Stimulated activated CD4-positive, alpha-beta T cell treated with anti-CD3 and anti-CD28 coated beads, TNF-alpha, amount 100 ng/mL, for 1 hour (primary cell): ENCODE measurements at places on chromosomes 7 and 10.

DNA sequence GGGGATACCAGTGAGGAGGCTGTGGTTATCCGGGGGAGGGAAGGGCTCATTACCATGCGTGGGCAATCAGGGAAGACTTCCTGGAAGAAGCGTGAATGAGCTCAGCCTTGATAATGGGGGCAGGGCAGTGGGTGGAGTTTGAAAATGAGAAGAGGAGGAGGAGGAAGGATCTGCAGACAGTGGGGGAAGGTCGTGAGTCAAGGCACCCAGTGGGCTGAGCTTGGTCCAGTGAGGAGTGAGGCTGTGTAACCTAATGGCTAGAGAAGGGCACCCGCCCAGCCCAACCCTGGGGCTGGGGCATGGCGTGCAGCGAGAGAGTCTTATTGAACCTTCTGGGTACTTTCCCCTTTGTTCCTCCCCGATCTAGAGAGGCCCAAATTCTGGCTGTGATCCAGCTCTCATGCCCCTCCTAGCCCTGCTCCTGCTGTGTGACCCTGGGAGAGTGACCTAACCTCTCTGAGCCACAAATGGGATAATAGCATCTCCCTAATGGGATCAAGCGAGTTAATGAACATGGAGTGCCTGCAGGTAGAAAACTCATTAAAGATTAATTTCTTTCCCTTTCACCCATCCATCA lies 31.5 kb downstream of the CLIP2 start:
- no peak for DNase-seq

GRCh38 chr10:91891125-91892001 lies 17.9 kb downstream of the FGFBP3 start:
- DNase-seq = no peak

DNA sequence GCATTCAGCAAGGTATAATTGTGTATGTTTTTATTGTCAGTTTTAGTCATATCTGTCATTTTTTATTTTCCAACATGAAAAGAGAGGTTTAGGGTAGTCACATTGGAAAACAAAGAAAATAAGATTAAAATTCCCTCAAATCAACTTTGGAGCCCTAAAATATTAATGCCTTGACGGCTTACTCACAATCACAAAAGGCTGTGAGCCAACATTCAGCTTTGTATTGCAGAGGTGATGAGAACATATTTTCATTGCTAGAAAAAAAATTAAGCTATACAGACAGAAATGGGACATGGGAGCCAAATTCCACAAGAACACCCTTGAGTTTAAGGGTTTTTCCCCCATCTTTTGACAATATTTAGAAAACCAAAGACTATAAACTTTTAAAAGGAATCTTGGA lies 30.2 kb downstream of the CALD1 start:
- no peak for DNase-seq

GRCh38 chr10:133481086-133481643 lies 27.4 kb downstream of the SCART1 start:
- DNase-seq = no peak

DNA sequence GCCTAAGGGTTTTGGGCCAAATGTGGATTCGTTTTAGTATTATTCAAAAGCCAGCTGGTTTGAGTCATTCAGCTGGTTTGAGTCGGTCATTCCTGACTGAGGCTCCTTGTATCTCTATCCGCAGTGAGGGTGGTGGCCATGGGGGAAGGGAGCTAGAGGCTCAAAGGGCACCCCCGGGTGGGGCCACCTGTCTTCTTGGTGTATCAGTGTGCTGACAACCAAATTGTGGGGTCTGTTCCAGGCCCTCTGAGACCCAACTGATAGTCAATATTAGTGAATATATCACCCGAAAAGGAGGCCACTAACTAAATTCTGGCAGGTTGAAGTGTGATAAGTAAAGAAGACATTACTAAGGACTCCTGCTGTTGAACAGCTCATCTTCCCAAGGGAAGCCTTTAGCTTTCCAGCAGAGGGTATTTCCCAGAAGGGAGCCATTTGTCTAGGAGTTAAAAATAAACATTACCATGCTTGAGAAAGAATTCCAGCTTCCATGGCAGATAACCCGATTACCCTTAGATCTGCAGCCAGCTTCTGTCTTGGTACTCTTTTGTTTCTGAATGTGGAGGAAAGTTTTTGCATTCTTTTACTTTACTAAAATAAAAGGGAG lies 29.9 kb upstream of the DDX50 start:
- no peak for DNase-seq

DNA sequence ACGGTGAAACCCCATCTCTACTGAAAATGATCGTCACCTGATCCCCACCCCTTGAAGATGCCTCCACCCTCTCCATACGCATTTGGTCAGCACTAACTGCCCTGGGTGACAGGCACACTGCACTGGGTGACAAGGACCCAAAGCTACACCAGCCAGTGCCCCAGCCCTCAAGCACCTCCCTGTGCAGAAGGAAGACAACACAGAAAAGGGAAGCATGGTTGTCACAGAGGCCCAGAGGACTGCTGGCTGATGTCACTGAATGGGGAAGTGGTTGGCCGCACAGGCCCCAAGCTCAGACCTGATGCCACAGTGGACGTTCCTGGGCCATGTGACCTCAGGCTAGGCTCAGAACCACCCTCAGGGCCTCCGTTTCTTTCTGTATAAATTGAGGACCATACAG lies 4.2 kb upstream of the PILRA start:
- no peak for DNase-seq

GRCh38 chr7:107966711-107967110 lies 36.2 kb downstream of the LAMB1 start:
- DNase-seq = no peak

DNA sequence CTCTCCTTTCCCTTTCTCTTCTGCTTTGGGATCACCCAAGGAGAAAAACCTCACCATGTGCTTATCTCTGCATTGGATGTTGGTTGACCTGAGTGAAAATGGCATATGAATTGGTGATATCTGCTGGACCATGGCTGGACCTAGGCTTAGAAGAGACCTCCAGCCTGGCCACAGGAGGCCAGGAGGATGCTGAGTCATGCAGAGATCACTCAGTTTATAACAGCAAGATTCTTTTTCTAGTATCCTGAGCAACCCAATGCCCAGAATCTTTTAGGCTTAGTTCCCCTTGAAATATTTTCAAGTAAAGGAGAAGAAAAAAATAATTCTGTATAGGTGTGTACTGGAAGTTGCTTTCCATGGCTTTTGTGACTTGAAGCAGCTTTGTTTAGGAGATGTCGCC lies 236.3 kb downstream of the KLF6 start:
- DNase-seq = no peak

GRCh38 chr10:101682172-101682825 lies 12.7 kb downstream of the FBXW4 start:
- DNase-seq = no peak

GRCh38 chr10:116671274-116671926 lies 50.6 kb downstream of the PNLIPRP2 start:
- DNase-seq = no peak

DNA sequence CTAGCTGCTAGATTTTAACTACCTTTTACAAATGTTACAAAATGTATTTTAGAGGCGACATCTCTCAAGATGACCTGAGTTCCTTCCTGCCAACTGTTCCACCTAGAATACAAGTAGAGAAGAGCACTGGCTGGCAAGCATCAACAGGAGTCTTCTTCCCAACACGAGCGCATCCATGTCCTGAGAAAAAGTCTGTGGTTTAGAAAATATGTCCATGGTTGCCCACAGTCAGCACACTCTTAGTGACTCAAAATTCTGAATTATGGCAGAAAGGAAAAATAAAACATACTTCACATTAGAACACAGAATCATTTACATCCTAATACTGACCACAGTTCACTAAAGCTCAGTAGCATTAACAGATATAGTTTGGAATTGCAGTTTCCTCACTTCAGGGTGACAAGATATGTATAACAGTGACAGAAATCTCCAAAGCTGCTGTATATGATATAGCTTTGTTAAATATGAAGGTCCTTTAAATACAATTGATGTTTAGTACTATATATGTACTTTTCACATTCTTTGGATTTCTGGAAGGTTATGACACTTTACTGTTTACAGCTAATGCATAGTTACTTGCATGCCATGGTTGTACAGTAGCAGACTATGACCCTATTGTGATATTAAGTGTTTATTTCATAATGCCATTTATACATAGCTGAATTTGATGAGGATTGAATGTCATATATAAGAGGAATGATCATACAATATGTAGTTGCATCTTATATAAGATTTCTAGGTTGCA lies 327.1 kb downstream of the GFRA1 start:
- no peak for DNase-seq

DNA sequence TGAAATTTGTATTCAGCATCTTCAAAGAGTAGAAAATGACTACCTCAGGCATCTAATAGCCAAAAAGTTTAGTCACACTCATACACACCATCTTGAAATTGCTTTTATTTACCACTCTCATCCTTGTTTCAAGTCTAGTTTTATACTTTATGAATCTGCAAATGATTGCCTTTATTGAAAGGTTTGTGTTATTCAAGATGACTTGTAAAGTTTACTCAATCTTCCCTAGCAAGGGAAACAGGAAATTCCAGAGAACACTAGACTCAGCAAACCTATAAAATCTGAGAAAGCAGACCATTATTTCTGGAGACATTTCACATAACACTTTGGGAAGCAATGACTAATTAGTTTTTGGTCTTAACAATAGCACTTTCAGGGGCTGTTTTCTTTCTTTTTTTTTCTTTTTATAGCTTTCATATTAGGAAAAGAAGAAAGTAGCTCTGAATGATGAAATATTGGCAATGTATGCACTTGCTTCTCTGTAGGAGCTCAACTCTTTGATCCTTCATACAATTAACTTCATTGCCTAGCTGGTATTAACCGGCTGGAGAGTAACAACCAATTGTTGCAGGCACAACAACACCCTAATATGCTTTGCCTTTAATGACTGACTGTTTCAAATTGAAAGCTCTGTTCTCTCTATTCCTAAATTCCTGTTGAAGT lies 68.9 kb upstream of the HDAC9 start:
- no peak for DNase-seq

GRCh38 chr10:87750817-87751216 lies 67.2 kb downstream of the ATAD1 start:
- DNase-seq = no peak

DNA sequence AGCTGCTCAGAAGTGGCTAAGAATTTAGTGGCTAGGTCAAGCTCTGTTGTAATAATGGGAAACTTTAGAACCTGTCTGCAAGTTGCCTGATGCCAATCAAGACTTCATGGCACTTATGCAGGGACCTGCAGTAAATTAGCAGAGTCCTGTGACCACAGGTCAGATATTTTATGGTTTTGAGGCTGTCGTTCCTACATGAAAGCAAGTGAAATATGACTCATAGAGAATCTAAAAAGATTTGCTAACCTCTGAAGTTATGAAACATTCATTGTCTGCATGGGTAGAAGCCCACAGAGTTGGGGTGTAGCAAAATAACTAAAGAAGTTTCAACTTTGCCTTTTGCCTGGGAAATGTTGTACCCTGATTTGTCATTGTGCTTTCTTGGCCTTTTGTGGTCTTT lies 32.3 kb downstream of the SLC39A12 start:
- no peak for DNase-seq

- DNase-seq = no peak
Observed at GRCh38 chr7:159128767-159129166, 15.9 kb downstream of the VIPR2 start.

GRCh38 chr7:79465551-79465950 lies 12.1 kb upstream of the MAGI2 start:
- DNase-seq = no peak

DNA sequence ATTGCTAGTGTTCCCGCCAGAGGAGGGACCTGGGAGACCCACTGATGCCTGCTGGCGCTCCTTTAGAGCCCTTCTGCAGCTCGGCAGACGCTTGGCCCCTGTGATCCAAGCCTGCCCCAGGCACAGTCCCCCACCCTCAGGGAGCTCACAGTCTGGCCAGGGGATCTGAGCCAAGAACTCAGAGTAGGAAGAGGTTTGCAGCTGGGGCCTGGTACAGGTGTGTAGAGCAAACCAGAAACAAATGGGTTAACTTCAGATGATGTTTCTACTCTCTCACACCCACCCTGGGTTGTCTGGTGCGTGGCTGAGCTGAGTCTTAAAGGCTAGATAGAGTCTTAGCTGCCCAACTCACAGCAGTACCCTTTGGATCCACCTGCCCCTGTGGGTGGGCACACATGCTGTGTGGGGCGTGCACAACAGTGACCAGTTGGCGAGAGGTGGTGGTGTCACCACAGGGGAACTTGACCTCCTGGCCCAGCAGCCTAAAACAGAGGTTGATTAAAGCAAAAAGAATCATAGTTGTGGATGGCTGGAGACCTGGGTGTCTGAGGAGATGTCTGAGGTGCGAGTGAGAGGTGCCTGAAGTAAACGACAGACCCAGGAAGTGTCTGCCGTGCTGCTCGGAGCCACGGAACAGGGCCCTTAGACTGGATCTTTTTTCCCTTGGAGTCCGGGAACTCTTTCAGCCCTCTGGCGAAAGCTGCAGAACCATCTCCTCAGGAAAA lies 31.2 kb upstream of the SRGN start:
- DNase-seq = no peak

GRCh38 chr7:80830584-80831285 lies 88.1 kb downstream of the SEMA3C start:
- DNase-seq = no peak

GRCh38 chr7:103551016-103551415 lies 105.0 kb upstream of the SLC26A5 start:
- no peak for DNase-seq

DNA sequence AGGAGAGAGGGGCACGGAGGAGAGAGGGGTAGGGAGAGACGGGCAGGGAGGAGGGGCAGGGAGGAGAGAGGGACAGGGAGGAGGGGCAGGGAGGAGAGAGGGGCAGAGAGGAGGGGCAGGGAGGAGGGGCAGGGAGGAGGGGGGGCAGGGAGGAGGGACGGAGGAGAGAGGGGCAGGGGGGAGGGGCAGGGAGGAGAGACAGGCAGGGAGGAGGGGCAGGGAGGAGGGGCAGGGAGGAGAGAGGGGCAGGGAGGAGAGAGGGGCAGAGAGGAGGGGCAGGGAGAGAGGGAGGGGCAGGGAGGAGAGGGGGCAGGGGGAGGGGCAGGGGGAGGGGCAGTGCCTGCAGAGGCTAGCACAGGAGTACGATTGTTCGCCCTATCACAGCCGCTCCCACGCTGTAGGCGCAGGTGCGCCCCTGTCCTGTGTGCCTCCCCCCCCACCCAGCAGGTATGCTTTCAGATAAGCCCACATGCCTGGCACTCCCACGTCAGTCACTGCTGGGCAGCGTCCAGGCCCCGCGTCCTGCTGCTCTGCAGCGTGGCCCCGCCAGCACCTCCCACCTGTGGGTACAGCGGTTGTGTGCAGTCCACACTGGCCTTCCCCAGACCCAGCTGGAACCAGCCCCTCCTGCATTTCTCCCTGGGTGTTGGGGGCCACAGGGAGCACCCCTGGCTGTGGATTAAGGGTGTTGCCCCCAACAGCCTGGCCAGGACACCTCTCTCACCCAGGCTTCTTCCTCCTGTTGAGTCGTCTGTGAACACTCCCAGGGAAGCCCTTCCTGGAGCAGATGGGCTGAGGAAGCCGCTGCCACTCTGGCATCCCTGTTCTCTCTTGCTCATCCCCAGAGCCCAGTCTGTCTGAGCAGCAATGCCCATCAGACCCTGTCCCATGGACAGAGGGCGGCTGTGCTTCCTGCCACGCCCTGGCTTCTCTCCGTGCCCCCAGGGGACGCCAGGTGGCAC lies 10.8 kb downstream of the NKX6-2 start:
- DNase-seq = no peak
